Stimulated activated CD8-positive, alpha-beta memory T cell treated with anti-CD3 and anti-CD28 coated beads, Interleukin-7, amount 100 ng/mL, for 1 hour (primary cell): ENCODE measurements at places on chromosomes 3 and 15.

- no peak for DNase-seq
Observed at GRCh38 chr3:40045051-40045450, 235.6 kb downstream of the MYRIP start.

GRCh38 chr3:171565481-171566058 lies 105.4 kb upstream of the TNIK start:
- no peak for DNase-seq

GRCh38 chr3:89372456-89372855 lies 265.0 kb downstream of the EPHA3 start:
- DNase-seq: no peak

DNA sequence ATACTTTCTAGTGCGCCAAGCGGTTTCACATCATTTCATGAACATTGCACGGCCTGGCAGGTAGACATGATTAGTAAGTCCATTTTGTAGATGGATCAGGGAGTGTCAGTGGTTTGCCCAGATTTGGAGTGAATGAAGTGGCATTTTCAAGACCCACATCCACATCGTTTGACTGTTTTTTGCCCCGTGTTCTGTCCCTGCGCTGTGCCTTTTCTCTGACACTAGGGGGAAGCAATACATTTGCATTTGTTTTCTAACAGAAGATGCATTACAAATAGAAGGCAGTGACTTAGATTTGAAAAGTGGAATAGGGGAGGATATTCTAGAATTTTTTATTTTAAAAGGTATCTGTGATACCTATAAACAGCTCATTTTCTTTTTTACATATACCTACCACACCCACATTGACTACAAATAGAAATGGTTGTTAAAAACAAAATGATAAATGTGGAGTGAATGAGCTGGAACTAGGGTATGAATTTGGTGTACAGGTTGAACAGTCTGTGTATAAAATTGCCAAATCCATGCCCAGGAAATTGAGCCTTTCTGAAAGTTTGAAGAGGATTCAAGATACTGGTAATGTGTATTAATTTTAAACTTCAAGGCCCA lies 98.0 kb downstream of the USP13 start:
- DNase-seq: no peak

GRCh38 chr3:125212509-125213363 lies at the start of gene SLC12A8:
SLC12A8 (minus strand) TSS chr3:125212748; CDS start chr3:125211349, 1,399 bp downstream.
- DNase-seq: no peak

- DNase-seq: no peak
Observed at GRCh38 chr3:151306168-151306810, 10.3 kb downstream of the GPR87 start.

DNA sequence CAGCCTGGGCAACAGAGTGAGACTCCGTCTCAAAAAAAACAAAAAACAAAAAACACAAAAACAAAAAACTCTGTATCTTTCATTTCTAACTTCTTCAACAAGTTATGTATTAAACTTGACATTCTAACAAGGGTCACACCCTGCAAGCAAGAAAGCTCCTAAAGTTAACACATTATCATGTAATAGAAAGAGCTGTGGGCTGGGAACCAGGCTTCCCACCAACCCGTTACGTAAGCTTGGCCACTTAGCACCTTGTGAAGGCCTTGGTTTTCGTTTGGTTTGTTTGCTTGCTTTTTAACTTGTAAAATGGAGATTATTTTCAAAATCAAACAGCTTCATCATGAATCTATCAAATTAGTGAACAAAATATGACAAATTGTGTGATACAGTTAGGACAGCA lies 47.0 kb downstream of the HEG1 start:
- no peak for DNase-seq

- DNase-seq: no peak
Observed at GRCh38 chr15:20407553-20407952, 134.0 kb downstream of the GOLGA6L6 start.

- no peak for DNase-seq
Observed at GRCh38 chr3:156253150-156253549, 132.8 kb downstream of the KCNAB1 start.

GRCh38 chr3:52341123-52341522 lies 25.0 kb downstream of the DNAH1 start:
- no peak for DNase-seq

- no peak for DNase-seq
Observed at GRCh38 chr15:67013696-67014095, 51.7 kb upstream of the SMAD3 start.

DNA sequence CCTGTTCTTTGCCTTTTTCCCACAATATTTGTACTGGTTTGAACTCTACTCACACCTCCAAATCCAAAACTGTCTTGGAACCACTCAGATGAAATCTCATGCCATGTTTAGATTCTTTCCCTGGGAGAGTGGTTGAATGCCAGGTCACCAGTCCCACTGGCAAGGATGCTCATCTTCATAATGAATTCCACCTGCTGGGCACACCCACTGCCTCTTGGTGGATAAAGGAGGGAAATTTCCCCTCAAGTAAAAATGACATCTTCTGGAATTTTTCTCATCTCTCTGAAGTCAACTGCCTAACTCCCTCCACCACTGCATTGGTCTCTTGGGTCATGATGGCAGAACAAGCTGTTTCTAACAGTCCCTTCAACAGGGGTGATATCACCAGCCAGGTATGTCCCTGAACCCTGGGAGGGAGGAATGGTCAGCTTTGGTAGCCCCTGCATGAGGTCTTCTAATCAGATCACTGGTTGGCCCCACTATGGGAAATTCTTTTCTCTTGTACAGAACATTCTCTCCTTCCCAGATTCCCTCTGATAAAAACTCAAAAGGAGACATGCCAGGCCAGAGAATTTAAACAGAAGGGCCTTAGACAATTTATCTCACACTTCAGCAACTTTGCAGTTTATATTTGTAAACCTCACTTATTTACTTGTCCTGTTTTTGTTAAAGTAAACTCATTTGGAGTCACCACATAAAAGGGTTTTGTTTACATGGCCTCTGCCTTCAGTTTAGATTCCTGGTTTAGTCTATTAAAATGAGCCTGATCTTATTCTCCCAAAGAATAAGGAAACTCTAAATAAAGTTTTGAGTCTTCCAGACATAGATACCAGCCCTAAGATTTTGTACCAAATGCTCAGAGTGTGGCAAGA lies 143.4 kb downstream of the WNT5A start:
- no peak for DNase-seq

GRCh38 chr15:39246523-39246922 lies 334.4 kb upstream of the THBS1 start:
- DNase-seq: no peak

DNA sequence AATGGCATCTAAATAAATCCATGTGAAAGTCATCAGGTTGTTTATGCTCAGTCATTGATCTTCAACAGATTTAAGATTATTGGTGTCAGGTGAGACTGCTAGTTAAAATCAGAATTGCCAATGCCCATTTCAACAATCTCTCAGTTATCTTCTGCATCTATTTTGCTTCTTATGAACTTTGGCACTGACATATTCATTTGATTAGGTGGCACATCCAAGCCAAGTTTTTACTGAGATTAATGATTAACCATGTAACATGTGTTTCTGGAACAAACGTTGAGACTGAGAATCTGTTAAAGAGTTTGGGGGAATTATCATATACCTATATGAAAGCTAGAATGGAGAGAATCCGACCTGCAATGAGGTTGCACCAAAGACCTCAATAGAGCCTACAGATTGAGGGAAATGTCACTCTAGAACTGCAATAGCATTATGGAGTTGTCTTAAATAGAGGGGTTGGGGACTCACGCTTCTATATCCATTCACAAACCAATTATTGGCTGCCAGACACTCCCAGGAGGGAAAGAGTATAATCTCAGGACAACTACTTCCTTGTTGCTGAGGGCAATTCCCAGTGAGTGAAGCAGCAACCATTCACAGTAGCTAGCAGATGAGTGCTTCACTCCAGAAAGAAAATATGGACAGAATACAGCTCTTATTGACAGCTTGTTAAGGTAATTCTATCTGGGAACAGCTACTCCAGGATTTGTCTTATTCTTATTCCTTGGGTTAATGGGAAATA lies 891.3 kb downstream of the SQOR start:
- DNase-seq: no peak

- no peak for DNase-seq
Observed at GRCh38 chr15:47890397-47891150, 173.3 kb downstream of the SEMA6D start.

- no peak for DNase-seq
Observed at GRCh38 chr3:17619968-17620367, 122.5 kb downstream of the TBC1D5 start.

DNA sequence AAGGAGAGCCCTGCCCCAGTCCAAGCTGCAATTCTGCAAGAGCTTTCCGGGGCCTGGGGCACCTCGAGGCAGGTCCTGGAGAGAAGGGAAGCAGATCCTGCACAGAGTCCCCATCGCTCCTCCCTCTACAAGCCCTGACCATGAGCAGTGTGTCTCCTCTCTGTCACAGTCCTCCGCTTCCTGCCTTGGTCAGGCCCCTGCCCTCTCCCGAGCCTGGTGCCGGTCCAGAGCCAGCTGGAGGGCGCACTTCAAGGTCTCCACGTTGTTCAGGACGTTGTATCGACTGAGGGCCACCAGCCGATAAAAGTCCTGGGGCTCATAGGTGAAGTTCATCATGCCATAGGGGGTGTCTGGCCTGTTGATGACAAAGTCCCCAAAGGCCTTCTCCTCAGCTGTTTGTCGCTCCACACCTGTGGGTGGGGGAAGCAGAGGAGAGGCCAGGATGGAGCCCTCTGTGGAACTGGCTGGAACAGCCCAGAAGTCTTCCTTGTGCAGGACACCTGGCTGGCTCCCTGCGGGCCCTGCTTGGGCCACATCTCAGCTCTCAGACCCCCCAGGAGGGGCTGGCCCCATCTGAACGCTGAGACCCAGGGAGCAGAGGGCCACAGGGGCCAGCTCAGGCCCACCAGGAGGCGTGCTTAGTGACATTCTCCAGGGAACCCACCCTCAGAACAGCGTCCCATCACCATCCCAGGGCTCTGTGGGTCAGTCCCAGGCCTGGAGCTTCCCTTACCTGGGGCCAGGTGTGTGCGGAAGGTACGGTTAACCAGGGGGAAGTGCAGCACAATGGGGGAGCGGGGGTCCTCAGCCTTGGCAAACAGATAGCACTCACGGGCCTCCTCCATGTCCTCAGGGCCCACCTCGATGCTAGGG lies 14.4 kb downstream of the PLA2G4F start:
- DNase-seq: no peak

DNA sequence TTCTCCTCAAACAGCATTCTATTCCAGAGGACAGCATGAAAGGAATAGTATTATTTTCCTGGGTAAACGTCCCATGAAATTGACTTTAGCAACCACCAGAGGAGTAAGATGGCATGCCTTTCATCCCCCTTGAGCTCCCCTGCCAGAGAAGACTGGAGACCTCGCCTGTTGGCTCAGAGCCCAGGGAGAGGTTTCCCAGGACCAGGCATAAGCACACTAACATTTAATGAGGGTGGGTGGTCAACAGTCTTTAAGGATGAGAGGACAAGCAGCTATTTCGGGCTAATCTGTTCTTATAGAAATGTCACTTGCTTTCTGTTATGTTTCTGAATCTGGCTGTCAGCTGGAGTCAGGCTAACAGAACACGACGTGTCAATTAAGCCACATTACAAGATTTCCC lies 390.5 kb downstream of the GABRG3 start:
- no peak for DNase-seq

- DNase-seq: no peak
Observed at GRCh38 chr3:195251336-195252065, 19.5 kb downstream of the XXYLT1 start.

GRCh38 chr3:122977746-122978466 lies 49.7 kb downstream of the SEMA5B start:
- no peak for DNase-seq

DNA sequence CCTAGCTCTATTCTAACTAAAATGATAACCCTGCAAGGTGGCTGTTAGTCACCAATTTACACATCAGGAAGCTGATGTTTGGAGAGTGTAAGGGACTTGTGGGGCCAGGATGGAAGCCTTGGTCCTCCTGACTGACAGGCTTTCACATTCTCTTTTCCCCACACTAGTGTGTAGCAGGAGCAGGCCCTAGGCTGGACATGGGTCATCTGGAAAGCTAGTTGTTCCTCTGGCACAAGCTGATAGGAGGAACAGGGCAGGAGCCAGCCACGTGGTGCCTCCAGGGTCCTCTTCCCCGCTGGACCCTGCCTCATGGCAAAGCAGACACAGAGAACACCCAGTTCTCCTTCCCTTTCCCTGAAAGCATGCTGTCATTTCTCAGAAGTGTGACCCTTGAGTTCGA lies 18.1 kb upstream of the RBSN start:
- no peak for DNase-seq

GRCh38 chr3:134802428-134803050 lies 7.5 kb downstream of the EPHB1 start:
- DNase-seq: no peak

GRCh38 chr3:193378706-193379105 lies at the start of gene ATP13A5:
ATP13A5 (minus strand) TSS chr3:193378753; CDS start chr3:193378725, 28 bp downstream.
- no peak for DNase-seq

DNA sequence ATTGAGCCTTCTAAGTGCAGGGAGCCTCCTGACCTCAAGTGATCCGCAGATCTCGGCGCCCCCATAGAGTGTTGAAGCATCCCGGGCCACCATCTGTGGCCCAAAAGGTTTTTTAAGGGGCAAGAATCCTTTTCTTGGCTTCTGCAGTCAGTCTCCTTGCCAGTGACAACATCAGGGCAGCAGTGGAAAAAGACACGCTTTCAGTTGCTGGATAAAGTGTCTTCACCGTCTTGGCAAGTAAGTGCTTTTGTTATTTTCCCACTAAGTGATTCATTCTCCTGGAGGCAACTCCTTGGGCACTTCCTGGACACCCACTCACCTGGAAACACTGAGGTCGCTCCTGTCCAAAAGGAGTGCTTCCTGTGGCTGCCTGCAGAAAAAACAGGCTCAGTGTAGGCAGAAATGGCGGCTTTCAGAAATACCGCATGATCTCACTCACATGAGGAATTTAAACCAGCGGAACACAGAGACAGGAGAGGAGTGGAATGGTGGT lies 71.7 kb upstream of the ABHD2 start:
- DNase-seq: no peak

- DNase-seq: no peak
Observed at GRCh38 chr15:83775738-83776137, 121.8 kb downstream of the ADAMTSL3 start.

DNA sequence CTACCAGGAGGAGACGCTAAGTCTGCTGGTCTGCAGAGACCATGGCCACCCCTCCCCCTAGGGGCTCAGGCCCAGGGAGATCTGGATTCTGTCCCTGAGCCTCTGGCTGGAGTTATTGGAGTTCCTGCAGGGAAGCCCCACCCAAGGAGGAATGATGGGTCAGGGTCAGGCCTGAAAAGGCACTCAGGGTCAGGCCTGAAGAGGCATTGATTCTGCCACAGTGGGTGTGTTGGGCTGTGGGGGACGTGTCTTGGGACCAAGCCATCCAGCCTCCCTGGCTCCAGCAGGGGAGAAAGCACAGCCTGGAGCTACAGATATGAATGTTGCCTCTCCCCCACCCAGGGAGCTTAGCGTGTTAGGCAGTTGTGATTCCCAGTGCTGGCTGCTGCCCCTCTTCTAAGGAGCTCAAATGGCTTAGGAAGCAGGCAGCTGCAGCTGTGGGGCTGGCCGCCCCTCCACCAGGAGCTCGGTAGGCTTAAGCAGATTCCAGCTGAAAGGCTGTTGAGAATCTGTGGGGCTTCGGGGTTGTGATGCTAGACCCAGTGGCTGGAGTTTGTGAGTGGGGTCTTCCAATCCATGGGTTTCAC lies 176.7 kb downstream of the CHL1 start:
- no peak for DNase-seq

- no peak for DNase-seq
Observed at GRCh38 chr3:134651347-134652041, 672 bp upstream of the KY start.
